ENCODE measurements at places on chromosomes 3 and 15.

DNA sequence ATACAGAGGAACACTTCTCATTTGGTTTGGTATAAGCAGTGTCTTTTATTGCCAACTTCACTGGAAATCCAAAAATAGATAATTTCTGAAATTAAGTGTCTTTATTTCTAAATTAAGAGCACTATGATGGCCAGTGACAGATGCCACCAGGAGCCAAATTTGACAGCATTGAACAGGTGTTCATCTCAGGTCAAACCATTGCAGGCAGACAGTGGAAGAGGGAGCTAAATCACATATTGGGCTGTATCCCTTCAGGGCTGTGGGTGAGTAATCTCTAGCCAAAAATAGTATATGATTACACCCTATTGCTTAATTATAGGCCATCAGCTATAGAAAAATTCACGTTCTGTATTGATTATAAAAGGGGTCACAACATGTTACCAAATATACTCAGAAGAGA lies 457.7 kb downstream of the NAALADL2 start:
- no peak for DNase-seq

DNA sequence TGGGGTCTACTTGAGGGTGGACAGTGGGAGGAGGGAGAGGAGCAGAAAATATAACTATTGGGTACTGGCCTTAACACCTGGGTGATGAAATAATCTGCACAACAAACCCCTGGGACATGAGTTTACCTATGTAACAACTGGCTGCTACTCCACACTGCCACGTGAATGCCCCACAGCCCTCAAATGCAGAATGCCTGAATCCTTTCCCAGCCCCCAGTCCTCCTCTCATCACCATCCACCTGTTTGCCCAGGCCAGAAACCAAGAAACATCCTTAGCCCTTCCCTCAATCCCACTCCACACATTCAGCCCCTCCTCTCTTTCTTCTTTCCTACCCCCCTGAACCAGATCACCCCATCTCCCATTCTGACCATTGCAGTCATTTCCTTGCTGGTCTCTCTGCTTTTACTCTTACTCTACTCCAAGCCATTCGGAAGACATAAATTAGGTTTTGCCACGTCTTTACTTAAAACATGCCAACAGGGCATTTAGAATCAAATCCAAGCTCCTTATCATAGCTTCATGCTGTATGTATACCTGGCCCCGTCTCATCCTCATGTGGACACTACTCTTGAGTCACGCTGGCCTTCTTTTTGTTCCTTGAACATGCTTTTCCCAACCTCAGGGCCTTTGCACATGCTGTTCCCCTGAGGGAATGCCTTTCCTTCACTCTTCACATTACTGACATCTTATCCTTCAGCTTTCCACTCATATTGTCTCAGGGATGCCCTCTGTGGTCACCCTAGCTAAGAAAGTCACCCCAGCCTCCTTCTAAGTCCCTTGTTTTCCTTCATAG lies 137.5 kb upstream of the ABHD17C start:
- no peak for DNase-seq

- DNase-seq = no peak
These were observed 80.0 kb downstream of the MITF start for GRCh38 chr3:69819282-69819681.

GRCh38 chr3:105367063-105367405 lies 325 bp downstream of the ALCAM start:
- DNase-seq = no peak

GRCh38 chr15:64163659-64164362 lies 989 bp upstream of the PPIB start:
- DNase-seq = no peak

DNA sequence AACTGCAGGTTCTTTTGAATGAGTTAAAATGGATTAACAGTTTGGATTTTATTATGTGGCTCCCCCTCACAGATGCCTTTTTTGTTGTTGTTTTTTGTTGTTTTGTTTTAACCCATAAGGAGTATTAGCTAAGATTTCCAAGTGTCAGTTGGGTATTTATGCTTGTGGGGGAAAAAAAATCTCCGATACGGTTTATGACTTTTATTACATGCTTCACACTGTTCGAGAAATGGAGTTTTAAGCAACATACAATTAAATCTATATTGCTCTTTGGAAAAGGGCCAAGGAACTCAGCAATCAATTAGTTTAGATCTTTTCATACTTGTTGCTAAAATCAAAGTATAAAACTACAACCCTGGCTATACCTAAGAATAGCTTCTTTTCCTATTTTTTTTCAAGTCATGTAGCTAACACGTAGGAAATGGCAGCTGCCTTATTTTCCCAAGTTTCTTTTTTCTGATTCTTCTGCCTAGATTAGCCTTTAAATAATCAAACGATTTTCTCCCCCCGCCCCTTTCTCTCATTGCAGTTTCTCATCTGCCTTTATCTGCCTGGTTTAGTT lies 16.0 kb downstream of the NR2F2 start:
- no peak for DNase-seq

DNA sequence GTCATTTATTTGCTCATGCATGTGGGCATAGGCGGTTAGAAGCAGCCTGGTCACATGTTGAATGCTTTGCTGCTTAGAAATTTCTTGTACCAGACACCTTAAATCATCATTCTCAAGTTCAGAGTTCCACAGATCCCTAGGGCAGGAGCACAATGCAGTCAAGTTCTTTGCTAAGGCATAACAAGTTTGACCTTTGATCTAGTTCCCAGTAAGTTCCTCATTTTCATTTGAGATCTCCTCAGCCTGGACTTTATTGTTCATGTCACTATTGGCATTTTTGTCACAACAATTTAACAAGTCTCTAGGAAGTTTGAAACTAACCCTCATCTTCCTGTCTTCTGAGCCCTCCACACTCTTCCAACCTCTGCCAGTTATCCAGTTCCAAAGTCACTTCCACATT lies 22.8 kb downstream of the HGD start:
- DNase-seq = no peak

- DNase-seq = peak; percentile 77
These were observed 8.0 kb upstream of the CCDC13 start for GRCh38 chr3:42780892-42781700.

DNA sequence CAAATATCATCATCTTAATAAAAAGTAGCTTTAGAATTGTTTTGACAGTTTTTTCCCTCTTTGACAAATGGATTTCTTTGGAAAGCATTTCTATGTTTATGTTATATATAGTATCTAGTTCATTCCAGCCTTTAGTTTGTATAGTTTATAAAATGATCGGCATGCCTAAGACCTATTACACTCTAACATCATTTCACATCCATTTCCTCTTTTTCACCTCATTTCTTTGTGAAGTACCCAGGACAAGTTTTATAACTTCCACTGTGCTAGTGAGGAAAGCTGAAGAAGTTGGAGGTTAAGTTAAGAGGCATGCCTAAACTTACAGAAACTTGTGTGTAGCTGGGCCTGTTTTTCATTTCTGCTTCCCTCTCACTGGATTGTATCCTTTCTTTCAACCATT lies 178.4 kb downstream of the TP63 start:
- DNase-seq = no peak

DNA sequence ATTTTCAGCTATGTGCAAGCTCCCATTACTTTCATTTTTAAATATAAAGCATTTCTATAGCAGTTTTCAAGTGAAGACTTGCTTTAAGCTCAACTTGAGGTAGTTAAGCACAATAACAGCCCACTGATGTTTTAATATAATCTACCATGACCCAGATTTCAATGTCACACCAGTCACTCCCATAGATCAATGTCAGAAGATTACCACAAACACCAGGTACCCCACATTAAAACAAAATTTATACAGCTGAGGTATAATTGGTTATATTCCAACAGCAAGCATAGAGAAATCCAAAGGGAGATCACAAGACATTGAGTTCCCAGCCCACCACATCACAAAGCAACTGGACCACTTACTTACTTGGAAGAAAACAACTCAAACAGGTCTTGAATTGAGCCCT lies 22.8 kb downstream of the GTPBP8 start:
- DNase-seq = no peak

GRCh38 chr3:36482880-36483279 lies 102.6 kb downstream of the STAC start:
- no peak for DNase-seq

DNA sequence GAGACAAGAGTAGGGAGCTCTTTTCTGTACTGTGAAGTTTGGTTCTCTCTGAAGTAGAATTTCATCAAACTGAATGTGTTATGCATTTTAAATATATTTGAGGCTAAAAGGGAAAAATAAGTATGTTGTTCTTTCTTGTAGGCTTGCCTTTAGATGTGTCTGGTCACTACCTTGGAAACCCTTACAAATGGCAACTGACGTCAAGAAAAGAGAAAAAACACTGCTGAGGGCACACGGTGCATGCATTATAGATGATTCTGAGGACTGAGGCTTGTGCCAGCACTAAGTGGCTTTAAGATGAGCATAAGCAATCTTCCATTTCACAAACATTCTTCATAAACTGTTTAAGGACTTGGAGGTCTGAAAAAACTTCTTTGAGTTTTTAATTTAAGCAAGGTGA lies 31.1 kb upstream of the ACTL6A start:
- DNase-seq = no peak

- DNase-seq = no peak
These were observed 7.5 kb upstream of the ST6GAL1 start for GRCh38 chr3:186922790-186923189.

Measured in CD4-positive, alpha-beta T cell treated with Interleukin-10 for 1 hour (primary cell).